RKO (cell line): ENCODE measurements at places on chromosomes 11 and 22.

DNA sequence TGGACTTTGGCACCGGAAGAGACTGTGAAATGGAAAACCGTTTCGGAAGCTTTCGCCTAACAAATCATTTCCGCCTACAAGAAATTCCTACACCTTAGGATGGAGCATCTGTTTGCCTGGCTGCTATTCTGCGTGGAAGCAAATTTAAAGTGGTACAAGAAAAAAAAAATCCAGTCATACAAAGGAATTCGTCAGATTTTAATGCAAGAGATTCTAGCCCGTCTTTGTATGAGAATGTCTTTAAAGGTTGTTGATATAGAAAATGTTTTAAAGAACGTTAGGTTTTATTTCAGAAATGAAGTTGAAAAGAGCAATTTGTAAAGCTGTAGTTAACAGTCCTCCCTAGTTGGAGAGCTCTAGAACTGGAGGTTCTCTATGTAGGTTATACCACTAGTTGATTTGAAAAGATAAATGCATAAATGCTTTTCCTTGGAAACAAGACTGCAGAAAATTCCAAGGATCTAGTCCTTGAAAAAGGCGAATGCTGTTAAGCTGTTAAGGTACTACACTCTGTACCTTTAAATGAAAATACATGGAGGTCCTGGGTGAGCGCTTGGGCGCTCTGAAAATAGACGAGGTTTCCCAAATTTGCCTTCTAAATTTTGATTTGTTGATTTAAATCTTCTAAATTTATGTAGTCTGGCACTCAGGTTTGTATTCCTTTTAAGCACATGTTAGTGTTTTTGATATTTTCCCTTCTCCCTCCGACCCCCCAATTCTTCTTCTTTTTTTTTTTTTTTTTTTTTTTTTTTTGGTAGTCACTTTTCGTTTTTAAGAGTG is 2.4 kb downstream of the NCR3LG1 start:
- DNase-seq: peak; percentile 44

GRCh38 chr11:126487711-126488110 is 132.2 kb downstream of the ST3GAL4 start:
- DNase-seq: no peak

- DNase-seq: peak; percentile 55
These were observed 63.2 kb upstream of the SNX19 start for GRCh38 chr11:130979386-130979972.

DNA sequence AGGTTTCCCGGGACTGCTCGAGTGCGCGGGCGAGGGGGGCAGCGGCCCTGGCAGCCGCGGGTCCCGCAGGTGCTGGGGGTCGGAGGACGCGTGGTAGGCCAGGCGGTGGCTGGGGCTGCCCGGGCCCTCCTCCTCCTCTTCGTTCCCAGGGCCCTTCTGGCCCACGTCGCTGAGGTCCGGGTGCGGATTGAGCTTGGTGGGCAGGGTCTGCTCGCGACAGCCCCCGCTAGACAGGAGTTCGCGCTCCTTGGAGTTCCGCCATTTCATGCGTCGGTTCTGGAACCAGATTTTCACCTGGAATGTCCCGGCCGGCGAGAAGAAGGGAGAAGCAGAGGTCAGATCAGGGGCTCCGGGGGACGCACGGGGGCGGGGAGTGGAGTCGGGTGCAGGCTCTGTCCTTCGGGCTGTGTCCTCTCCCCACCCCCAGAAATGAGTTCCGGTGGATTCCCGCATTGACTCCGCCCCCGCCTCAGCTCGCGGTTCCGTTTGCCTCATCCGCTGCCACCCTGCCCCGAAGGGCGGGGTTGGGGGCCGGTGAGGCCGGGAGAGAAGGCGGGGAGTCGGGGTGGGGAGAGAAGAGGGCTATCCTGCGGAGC is 3.9 kb downstream of the DBX1 start:
- DNase-seq: no peak

- DNase-seq: no peak
These were observed 33.5 kb downstream of the CLMP start for GRCh38 chr11:123161376-123162030.

DNA sequence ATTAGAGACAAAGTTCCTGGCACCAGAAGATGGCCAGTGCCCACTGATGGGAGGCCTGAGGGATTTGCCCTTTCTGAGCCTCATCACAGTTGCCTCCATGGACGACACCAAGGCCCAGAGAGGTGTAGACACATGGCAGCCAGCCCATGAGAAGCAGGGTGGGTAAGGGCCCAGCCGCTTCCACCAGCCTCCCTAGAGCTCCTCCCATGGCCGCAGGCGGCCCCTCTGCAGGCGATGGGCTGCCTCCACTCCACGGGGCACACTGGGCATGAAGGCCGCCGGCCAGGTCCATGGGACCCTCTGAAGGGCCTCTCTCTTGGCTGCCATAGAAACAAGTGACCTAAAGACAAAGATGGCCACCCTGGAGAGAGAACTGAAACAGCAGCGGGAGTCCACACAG is 14.5 kb downstream of the CCDC157 start:
- DNase-seq: no peak

DNA sequence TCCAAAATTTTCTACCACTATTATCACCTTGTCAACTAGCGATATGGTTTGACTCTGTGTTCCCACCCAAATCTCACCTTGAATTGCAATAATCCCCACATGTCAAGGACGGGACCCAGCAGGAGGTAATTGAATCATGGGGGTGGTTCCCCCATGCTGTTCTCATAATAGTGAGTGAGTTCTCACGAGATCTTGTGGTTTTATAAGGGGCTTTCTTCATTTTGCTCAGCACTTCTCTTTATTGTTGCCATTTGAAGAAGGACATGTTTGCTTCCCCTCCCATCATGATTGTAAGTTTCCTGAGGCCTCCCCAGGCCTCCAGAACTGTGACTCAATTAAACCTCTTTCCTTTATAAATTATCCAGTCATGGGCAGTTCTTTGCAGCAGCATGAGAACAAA is 73.5 kb upstream of the ZC3H12C start:
- no peak for DNase-seq

GRCh38 chr11:58927393-58928106 is 11.7 kb upstream of the GLYATL1 start:
- DNase-seq: no peak

- no peak for DNase-seq
These were observed 25.1 kb downstream of the MPPED1 start for GRCh38 chr22:43436868-43437267.

DNA sequence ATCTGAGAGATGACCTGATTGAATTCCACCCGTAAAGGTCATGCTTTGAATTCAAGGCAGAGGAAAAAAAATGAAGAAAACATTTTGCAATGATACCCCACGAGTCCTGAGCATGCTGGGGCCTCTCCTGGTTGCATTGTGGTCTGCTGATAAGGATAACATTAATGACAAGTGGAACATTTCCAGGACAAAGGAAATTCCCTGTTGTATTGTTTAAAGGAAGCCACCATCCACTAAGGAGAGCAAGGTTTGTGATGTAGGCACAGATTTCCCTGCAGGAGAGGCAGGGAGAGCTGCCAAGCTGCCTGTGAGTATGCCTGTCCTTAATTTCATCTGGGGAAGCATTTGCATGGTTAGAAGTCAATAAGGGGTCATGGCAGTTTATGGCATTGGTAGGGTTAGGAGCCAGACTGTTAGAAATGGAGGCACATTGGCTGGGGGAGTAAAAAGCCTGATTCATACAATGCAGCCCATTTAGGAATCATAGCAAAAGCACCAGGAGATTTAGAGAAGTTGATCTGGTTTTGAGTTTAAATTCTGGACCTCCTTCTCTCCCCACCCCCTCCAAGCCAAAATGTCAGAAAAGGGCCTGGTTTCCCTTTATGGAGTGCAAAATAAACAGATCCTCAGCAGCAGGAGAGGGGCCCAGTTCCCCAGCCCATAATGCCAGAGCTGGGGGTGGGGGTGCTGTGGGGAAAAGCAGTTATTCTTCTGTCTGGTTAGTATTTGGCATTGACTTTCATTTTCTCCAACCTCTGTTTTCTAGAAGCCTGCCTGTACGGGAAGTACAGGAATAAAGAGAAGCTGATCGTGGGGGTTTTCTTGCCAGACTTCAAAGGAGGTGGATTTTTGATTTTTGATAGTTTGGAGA is 22.1 kb downstream of the FLI1 start:
- DNase-seq: no peak

GRCh38 chr11:62402226-62402959 is 16.4 kb upstream of the SCGB1A1 start:
- no peak for DNase-seq

GRCh38 chr11:105553025-105553424 is 56.8 kb upstream of the GRIA4 start:
- DNase-seq: peak; percentile 2

DNA sequence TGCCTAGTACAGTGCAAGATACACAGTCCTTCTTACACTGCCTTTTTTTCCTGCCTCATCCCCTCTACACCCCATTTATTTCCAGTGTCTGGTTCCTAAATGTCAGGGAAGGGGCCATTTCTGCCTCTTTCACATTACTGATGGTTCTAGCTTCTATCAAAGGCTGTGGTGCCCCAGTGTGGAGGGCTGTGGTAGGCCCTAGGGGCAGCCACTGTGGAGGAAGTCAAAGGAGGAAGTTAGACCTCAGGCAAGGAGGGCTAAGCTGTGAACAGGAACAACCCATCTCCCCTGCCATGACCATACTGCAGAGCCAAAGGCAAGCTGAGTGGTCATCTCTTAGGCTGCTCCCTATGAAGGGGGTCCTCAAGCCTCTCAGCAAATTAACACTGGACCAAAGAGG is 81.9 kb upstream of the CRTAM start:
- no peak for DNase-seq

GRCh38 chr22:44369293-44369661 is 56.5 kb upstream of the SHISAL1 start:
- no peak for DNase-seq

- DNase-seq: no peak
These were observed 12.7 kb upstream of the CNTF start for GRCh38 chr11:58609723-58610122.

GRCh38 chr11:78210000-78210608 is 21.4 kb downstream of the USP35 start:
- no peak for DNase-seq

DNA sequence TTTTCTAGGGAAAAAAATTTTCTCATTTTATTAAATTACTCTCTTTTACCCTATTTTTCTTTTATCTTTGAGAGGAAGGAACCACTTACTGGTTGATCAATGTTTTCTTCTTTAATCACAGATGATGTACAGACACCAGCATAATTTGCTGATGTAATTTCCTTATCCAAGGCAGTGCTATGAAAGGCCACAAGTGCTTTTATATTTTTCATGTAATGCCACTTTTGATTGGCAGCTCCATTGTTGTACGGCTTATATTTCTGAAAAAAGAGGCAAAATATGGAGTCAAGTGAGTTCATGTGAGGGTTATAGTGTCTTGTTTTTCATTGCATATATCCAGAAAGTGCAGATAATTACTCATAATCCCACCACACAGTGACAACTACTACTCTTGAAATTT is 322.7 kb upstream of the MPPED2 start:
- DNase-seq: no peak

- no peak for DNase-seq
These were observed 86.3 kb upstream of the VPREB1 start for GRCh38 chr22:22158207-22158816.
